ENCODE measurements at places on chromosomes 7 and 10. TPM values are rescaled to one million over a fixed set of nuclear protein-coding genes. Genes with fewer than 3 reads are reported as not detected.

Gene MNX1
- polyA plus RNA-seq, result not detected

Gene TUBB8
- polyA plus RNA-seq, result 0.57 TPM

Gene IKZF1
- 3.1 TPM for polyA plus RNA-seq

Gene MOGAT3
- 0.69 TPM for polyA plus RNA-seq

Gene RADIL
- polyA plus RNA-seq, result 2.5 TPM

Gene HOXA7
- polyA plus RNA-seq, result 29.5 TPM

GRCh38 chr10:91418416-91418815, 8.3 kb downstream of the HECTD2 start:
- no peak for DNase-seq

DNA sequence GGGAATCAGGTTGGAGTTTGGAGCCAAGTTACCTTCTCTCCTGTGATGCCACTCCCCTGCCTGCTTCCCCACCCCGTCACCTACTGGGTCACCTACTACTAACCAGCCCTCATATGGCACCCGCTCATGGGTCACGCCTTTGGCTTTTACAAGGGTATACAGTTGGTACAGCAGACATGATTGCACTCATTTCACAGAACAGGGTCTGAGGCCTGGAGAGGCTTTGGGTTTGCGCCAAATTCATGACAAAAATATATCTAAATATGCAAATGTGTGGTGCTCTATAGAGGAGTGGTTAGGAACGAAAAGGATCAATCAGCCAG, 10.7 kb downstream of the CRYGN start:
- DNase-seq, result no peak

- DNase-seq, result no peak
Measured at GRCh38 chr10:100636848-100637553, 101.3 kb downstream of the HIF1AN start.

DNA sequence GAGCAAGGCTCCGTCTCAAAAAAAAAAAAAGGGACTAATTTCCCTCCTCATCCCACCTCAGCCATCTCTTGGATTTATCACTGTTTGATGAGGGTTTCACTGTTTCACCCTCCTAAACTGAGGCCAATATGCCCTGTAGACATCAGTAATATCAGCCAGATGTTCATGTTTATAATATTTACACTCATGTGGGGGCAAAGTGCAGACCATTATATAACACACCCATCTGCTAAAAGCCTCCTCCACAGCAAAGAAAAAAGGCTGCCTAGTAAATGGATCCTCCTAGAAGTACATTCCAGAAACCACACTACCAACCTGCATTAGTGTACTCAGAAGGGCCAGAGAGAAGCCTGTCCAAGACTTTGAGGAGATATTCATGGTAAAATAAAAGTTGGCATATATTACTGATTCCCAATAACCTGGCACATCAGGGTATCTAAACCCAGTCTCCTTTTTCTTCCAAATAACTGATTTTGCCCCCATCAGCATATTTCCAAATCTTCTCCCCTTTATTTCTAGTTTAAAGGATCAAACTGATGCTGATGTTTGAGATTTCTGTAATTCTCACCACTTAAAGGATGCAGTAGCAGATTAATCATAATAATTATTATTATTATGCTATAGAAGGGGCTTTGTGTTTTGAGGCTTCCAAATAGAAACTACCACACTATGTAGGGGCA, 55.1 kb downstream of the LGI1 start:
- DNase-seq, result no peak

- no peak for DNase-seq
Measured at GRCh38 chr10:99609186-99609585, 11.1 kb downstream of the SLC25A28 start.

DNA sequence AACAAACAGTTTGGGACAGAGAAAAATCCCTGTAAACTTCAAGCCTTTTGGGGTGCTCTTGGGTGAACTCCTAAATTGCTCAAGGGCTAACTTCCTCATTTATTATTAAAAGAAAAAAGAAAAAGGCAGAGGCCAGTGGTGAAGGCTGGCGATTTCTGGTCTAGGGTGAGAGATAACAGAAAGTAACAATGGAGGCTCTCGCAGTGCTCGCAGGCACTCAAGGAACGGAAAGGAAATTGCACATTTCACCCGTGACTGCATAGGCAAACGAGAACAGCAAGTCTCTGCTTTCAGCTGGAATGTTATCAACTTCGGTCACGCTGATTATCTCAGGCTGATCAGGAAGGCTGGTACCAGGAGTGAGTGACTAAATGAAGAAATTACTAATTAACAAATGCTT, 70.7 kb downstream of the PRKAG2 start:
- no peak for DNase-seq

DNA sequence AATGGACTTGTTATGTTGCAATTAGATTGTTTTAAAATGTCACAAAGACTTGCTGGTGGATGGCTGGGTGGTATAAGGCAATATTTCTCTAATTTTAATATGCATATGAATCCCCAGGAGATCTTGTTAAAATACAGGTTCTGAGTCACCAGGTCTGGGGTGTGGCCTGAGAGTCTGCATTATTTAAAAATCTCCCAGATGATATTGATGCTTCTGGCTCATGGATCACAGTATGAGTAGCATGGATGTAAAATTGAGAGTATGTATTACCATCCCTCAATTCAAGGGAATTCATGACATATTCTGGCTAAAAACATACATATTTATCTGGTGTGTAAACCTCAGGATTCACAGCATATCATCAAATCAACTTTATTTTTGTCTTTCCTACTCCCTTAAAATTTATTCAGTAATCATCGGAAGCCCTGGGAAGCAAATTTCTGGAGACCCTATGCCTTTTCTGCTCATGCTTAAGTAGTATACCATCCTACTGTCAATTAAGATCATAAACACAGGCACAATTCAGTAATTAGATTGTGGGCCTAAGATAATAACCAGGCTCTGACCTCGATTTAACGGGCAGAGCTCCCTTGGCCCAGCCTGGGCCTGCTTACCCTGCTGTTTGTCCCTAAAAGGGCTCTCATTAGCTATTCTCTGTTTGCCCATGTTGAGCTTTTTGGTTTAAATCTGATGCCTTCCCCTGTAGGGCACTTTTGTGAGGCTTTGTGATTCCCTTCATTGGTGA, 29.6 kb upstream of the ICA1 start:
- no peak for DNase-seq

- DNase-seq, result no peak
Measured at GRCh38 chr7:655758-656157, 70.7 kb upstream of the DNAAF5 start.

GRCh38 chr7:152442330-152442835, 6.6 kb upstream of the KMT2C start:
- no peak for DNase-seq

Data from left renal pelvis (tissue), 4 donors.